ENCODE measurements at places on chromosomes 12 and 14. TPM values are rescaled to one million over a fixed set of nuclear protein-coding genes. Genes with fewer than 3 reads are reported as not detected.

DNA sequence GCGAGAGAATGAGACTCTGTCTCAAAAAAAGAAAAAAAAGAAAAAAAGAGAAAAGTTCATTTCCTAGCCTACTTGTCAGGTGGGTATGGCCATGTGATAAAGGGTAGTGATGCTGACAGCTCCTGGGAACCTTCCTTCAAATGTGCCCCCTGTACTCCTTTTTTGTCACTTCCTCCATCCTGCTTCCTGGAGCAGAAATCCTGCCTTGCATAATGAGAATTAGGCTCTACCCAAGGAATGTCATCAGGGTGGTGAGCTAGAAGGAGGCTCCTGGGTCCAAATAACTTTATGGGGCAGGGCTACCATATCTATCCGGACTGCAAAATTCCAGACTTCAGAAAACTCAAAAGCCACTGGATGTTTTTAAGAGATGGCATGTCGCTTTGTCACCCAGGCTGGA is 27.8 kb upstream of the FBXO34 start:
- no peak overlapping the region for H3K4me3 ChIP-seq
- no peaks in the 10 kb centered on the region for H3K4me1 ChIP-seq
- no peaks in the 10 kb centered on the region for H3K36me3 ChIP-seq
- H3K27ac ChIP-seq, result no peak overlapping the region

DNA sequence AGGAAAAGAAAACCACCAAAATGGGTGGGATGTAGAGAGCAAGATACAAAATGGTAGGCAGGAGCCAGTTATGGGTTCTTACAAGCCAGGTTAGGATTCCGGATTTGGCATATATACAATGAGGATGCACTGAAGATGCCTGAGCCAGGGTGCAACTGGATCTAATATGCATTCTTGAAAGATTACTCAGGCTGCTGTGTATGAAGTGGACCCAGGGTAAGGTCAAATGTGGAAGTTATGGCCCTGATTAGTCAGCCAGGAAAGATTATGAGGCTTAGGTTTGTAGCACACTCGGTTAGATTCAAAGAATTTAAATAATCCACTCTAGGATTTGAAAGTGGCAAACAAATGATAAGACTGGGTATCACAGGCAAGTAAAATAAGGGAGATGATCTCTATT is 1750.7 kb upstream of the FLRT2 start:
- no peaks in the 10 kb centered on the region for H3K27me3 ChIP-seq
- no peaks in the 10 kb centered on the region for H3K36me3 ChIP-seq
- H3K4me3 ChIP-seq, result no peak overlapping the region
- DNase-seq, result no peak
- H3K4me1 ChIP-seq, result no peaks in the 10 kb centered on the region
- H3K27ac ChIP-seq, result no peak overlapping the region

GRCh38 chr12:71555191-71555590 is 108.5 kb downstream of the ZFC3H1 start:
- no peak overlapping the region for H3K27ac ChIP-seq
- H3K27me3 ChIP-seq, result no peaks in the 10 kb centered on the region
- peaks cover 3% of the 10 kb centered on the region for H3K4me1 ChIP-seq

DNA sequence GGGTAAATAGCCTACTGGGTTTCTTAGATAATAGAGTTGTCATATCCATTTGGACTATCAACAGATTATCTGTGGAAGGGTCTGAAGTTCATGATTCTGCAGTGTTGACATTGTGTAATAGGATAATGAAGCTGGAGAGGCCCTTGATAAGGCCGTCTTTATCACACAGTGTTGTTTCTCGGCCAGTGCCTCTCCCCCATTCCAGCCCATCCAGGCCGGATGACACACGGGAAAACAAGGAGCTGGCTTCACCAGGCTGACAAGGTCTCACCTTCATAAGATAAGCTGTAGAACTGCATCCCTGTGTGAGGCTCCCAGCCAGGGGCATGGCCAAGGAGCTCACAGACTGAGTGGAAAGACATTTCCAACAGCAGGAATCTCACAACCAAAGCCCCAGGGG is 8.7 kb upstream of the EML1 start:
- H3K4me1 ChIP-seq, result peaks cover 12% of the 10 kb centered on the region
- H3K36me3 ChIP-seq, result no peaks in the 10 kb centered on the region
- no peak for DNase-seq

DNA sequence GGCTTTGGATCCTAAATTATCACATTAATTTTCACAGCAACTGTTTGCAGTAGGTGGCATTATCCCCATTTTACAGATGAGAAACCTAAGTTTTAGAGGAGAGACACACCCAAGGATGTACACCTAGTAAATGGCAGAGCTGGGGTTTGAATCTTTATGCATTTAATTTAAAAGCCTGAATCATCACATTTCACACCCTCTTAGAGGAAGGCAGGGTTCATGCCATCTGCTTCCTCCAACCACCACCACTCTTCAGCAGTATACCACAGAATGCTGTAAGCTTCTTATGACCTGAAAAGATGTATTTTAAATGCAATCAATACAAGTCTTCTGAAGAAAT is 90.3 kb downstream of the CRADD start:
- no peaks in the 10 kb centered on the region for H3K27me3 ChIP-seq
- H3K36me3 ChIP-seq, result no peaks in the 10 kb centered on the region
- no peak overlapping the region for H3K27ac ChIP-seq

DNA sequence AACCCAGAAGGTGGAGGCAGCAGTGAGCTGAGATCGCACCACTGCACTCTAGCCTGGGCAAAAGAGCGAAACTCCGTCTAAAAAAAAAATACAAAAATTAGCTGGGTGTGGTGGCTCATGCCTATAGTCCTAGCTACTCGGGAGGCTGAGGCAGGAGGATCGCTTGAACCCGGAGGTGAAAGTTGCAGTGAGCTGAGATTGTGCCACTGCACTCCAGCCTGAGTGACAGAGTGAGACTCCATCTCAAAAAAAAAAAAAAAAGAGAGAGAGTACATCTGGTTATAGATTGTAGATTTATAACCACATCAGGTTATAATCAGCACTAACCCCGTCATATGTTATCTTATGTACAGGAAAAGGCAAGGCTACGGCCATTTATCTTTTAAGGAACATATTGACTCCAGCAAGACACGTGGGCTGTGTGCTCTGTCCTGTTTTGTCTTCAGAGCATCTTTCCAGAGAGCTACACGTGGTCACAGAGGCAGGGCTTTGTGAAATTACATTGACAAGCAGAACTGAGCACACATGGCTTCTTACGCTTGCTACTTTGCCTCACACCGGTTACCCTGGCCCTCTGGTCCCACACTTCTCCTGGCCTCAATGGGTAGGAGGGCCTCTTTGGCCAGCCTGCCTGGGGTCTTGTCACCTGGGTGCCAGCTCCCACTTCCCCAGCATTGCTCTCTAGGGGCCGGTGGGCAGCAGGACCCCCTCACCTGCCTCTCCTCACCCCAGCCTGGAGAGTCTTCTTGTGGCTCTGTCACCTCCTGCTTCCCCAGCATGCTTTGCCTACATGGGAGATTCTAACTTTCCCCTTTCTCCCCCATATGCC is 6.8 kb upstream of the DYNC1H1 start:
- DNase-seq, result no peak
- H3K27ac ChIP-seq, result no peak overlapping the region
- H3K4me3 ChIP-seq, result no peak overlapping the region

DNA sequence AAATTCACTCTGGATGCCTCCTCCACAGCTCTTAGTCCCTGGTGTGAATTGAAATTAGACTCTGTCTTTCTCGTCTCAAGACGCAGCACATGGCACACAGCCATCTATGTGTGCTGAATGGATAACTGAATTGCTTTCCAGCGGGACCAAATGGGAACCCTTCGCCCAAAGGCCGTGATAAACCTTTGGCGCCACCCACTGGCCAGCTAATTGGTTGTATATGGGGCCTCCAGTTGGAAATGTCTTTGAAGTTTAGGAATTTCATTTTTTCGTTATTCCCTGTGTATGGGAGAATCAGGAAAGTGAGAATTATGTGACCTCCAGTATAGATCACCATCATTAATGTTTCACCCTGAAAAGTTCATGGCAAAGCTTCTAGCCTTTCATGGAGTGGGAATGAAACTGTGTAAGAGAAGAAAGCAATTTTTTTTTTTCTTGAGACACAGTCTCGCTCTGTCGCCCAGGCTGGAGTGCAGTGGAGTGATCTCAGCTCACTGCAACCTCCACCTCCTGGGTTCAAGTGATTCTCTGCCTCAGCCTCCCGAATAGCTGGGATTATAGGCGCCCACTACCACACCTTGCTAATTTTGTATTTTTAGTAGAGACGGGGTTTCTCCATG is 9.8 kb upstream of the HSP90AA1 start:
- DNase-seq, result no peak
- H3K4me3 ChIP-seq, result peak overlapping the region; percentile 73
- peaks cover 12% of the 10 kb centered on the region for H3K4me1 ChIP-seq
- H3K36me3 ChIP-seq, result no peaks in the 10 kb centered on the region

- no peak overlapping the region for H3K4me3 ChIP-seq
- DNase-seq, result no peak
- H3K27me3 ChIP-seq, result no peaks in the 10 kb centered on the region
- H3K4me1 ChIP-seq, result peaks cover 2% of the 10 kb centered on the region
- H3K36me3 ChIP-seq, result peaks cover 33% of the 10 kb centered on the region
Measured at GRCh38 chr12:101750152-101750551, 10.9 kb upstream of the SYCP3 start.

- H3K4me3 ChIP-seq, result no peak overlapping the region
- peaks cover 18% of the 10 kb centered on the region for H3K27me3 ChIP-seq
- no peak overlapping the region for H3K27ac ChIP-seq
- no peak for DNase-seq
- no peaks in the 10 kb centered on the region for H3K4me1 ChIP-seq
Measured at GRCh38 chr14:42028607-42029006, 421.9 kb downstream of the LRFN5 start.

- H3K4me1 ChIP-seq, result peaks cover 5% of the 10 kb centered on the region
- H3K4me3 ChIP-seq, result no peak overlapping the region
- no peak overlapping the region for H3K27ac ChIP-seq
Measured at GRCh38 chr12:128513331-128513730, 246.4 kb downstream of the TMEM132C start.

Gene KRT3
- total RNA-seq, result 2.3 TPM

Gene RFX4
- 25.4 TPM for total RNA-seq

Gene MLXIP
- 28.4 TPM for total RNA-seq

Gene TOX4
- total RNA-seq, result 75.4 TPM

Gene RNASE1
- 476 TPM for total RNA-seq

Gene SERPINA6
- total RNA-seq, result 0.77 TPM

Gene BMP4
- 12.4 TPM for total RNA-seq

Gene ADAM20
- total RNA-seq, result 0.85 TPM

Gene PLBD1
- total RNA-seq, result 30.5 TPM

Gene CMTM5
- not detected for total RNA-seq
